ENCODE measurements at places on chromosomes 3 and 15.

DNA sequence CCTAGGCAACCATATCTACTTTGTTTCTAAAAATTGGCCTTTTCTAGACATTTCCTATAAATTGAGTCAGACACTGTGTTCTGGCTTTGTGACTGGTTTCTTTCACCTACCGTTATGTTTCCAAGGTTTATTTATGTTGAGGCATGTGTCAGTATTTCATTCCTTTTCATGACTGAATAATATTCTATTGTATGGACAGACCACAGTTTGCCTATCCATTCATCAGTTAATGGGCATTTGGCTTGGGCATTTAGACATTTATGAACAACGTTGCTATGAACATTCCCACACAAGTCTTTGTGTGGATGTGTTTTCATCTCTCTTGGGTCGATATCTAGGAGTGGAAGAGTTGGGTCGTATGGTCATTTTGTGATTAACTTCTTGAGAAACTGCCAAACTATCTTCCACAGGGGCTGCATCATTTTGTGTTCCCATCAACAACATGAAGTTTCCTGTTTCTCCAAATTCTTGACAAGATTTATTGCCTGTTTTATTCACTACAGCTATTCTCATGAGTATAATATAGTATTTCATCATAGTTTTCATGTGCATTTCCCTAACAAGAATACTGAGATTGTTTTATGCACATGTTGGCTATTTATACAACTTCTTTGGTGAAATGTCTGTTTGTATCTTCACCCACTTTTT is 3.5 kb upstream of the EFCC1 start:
- DNase-seq, result no peak

DNA sequence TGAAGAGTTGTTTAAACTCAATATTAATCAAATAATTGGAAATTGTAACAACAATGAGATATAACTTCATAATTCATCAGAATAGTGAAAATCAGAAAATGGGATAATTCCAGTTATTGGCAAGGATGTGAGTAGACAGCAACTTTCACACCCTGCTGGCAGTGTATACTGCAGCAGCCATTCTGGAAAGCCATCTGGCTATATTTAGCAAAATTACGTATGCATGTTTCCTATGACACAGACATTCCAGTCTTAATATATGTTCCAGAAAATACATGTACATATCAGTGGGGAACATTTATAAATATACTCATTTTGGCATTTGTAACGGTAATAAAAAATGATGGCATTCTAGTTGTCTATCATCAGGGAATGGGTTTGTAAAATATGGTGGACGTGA is 564.1 kb downstream of the GBE1 start:
- DNase-seq, result no peak

DNA sequence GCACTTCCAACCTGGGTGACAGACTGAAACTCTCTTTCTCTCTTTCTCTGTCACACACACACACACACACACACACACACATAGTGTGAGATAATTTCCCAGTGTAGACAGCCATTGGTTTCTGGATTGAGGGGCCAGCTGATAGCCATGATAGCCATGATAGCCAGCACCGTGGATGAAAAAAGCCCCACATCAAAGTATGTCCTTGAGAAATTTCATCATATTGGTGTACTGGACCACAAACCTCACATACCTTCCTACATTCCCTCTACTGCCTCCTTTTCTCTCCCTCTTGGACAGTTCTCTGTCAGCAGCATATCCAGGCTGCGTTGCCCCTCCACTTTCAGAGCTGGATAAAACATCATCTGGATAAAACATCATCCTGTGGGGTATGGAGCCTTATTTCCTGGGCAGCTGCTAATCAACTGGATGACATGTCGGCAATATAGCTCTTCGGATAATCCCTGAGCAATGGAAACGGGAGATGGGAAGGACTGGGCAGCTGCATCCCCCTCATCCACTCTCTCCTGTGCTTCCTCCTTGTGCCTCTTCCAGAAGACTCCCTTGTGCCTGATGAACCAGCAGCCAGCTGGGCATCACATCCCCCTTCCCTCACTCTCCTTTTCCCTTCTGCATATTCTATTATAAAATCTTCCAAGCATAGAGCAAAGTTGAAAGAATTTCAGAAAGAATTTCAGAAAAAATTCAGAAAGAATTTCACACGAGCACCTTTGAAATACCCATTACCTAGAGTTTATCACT is 39.3 kb downstream of the GRK7 start:
- DNase-seq, result no peak

- no peak for DNase-seq
Measured at GRCh38 chr3:120145542-120146285, 51.5 kb upstream of the GSK3B start.

DNA sequence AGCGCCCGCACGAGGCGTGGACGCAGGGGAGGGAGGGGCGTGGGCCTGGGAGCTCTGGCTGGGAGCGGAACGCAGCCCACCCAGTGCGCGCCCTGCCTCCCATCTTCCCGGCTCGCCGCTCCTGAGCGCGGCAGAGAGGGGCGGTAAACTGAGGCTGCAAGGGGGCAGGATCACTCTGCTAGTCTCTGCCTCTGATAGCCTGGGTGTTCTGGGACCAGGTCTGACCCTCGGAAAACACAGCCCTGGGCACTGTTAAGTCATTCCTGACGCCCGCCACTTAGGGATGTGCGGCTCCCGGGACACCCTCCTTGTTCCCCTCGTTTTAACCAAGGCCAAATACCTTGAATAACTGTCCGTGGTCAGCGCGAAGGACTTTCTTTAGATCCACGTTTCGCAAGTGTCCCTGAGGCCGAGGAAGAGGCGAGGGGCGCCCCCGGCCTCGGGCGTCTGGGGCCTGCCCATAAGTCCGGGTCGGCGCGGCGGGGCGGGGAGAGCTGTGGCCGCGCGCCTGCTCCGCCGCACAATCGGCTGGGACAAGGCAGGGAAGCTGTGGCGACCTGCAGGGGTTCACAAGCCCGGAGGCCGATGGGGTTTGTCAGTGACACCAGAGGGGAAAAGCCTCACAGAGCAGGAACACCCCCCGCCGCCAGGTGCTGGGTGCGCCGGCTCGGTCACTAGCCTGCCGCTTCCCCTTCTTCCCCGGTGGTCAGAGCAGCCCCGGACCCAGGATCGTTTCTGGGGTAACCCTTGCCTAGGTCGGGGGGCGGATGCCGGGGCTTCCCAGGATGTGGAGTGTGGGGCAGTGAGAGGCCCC is 1.5 kb downstream of the ITPKA start:
- no peak for DNase-seq
